ENCODE measurements at places on chromosomes 16 and 17.
A peak's percentile ranks its signal among the peaks of the same experiment; 100 is the strongest.

GRCh38 chr17:55067697-55068439 lies 99.3 kb downstream of the STXBP4 start:
- DNase-seq = no peak

DNA sequence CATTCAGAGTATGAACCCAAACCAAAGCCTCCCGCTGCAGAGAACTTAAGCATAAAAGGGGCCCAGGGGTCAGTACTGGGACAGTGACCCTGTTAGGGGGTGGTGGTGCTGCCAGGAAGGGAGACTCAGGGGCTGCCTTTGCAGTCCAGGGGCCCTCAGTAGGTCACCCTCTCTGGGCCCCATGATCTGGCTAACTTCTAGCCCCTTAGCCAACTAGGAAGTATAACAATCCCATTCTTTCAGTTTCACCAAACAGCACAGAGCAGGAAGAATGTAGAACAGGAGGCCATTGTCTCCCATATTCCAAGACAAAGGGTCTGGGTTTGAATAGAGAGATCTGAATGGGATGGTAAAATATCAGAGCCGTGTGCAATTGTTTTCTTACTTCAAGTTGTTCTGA lies 378.6 kb upstream of the C16orf82 start:
- no peak for DNase-seq

- DNase-seq = no peak
Measured at GRCh38 chr16:68512183-68512582, 26.9 kb upstream of the ZFP90 start.

DNA sequence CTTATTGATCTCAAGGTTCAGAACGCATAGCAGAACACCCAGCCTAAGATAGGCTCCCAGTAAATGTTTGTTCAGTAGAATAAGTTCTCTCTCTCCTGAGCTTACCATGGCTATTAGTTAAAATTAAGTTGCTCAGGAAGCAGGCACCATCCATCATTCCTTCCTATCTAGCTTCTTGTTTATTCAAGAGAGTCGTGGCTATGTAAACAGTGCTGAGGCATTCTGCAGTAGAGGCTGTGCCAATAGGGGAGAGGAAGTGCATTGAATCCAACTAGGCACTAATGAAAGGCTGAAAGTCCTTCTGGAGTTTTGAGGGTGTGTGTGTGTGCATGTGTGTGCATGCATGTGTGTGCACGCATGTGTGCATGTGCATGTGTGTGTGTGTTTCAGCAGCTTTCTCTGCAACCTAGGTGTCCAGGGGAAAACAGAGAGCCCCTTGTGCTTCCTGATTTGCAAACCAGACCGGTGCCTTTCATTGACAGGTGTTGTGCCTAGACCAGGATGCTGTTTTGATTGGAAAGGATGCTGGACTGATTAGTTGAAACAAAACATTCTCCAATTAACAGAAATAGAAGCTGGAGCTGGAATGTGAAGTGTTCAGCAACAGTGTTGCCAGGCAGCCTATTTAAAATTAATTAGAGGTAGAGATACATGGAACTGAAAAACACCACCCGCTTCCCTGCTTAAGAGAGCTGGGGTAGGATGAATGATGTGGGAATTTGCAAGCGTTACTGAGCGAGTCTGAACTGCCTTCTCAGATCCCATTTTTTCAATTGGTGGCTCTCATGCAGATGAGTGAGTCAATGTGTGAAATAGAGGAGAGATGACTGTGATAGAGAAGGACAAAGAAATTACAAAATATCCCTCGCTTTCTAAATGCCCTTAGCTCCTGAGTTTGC lies 103.3 kb upstream of the CLEC3A start:
- DNase-seq = no peak

DNA sequence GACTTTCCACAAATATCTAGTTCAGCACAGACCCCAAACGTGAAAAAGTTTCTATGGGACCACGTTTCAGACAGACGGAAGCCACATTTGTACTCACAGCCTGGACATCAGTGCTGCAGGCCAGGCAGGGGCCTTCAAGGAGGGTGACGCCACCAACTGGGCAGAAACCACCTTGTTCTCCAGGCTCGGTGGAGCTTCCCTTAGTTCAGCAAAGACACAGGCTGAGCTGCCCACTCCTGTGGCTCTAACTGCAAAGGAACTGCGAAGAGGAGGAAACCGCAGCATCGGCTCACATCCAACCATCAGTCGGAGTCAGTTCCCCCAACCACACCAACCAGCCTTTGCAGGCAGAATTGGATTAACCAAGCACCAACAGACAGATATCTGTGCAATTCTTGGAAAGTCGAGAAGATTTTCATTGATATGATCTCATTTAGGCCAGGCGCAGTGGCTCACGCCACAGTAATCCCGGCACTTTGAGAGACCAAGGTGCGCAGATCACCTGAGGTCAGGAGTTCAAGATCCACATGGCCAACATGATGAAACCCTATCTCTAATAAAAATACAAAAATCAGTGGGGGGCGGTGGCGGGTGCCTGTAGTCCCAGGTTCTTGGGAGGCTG lies 73.3 kb upstream of the CNEP1R1 start:
- no peak for DNase-seq

GRCh38 chr16:8885674-8886592 lies 3.8 kb downstream of the LITAFD start:
- DNase-seq = no peak

GRCh38 chr16:9362050-9362449 lies 270.6 kb downstream of the HAPSTR1 start:
- DNase-seq = no peak

- DNase-seq = peak; percentile 86
Measured at GRCh38 chr16:17194190-17194780, 276.5 kb downstream of the XYLT1 start.

DNA sequence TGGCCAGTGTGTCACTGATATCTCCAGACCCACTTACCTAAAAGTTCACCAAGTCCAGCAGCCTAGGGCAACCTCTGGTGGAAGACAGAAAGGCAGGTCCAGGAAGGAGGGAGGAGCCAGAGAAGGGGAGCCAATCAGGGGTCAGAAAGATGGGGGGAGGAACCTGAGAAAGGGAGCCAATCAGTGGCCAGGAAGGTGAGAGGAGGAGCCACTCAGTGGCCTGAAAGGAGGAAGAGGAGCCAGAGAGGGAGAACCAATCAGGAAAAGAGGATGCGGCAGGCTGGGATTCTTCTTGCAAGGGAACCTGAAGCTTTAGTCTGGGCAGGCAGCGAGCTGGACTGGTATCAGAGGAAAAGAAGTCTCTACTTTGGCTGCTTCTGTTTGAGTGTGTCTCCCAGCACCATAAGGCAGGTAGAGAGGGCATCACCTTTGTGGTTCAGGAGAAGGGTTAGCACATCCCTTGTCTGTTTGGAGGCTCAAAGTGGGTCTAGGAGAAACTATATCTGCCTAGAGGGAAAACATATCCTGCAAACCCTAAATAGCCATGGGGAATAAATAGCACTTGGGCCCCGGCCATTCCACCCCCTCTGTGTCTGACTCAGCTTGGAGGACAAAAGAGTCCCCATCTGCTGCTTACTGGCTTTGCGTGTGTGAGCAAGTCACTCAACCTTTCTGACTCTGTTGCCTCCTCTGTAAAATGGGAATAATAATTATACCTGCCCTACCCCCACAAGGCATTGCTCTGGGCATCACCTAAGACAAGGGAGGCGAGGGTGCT lies 43.4 kb upstream of the CRHR1 start:
- no peak for DNase-seq

DNA sequence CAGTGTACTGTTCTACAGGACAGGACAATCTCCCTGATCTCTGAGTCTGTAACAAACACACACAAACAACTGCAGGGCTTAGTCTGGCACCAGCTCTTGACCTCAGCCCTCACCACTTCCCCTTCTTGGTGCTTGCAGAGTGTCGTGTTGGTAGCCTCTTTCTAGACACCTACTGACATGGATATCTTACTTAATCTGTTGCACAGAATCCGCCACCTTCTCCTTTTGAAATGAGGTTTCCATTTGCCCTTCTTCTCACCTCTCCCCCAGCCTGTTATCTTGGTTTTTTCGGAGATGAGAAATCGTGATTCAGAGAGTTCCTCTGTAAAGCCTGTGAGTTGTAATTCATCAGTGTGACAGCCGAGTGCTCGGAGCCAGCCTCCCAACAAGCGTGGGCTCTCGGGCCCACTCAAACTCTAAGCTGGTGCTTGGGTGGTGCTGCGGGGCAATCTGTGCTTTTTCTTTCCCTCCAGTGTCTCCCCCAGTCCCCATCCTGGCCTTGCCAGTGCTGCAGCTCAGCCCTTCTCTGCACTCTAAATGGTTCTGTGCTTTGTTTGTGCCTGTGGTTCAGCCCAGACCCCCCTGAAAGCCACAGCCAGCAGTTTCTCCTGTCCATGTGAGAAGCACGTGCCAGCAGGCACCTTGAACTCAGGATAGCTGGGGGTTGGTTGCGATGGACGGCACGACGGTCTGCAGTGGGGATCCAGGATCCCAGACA lies 28.1 kb downstream of the KIAA0513 start:
- DNase-seq = peak; percentile 78

DNA sequence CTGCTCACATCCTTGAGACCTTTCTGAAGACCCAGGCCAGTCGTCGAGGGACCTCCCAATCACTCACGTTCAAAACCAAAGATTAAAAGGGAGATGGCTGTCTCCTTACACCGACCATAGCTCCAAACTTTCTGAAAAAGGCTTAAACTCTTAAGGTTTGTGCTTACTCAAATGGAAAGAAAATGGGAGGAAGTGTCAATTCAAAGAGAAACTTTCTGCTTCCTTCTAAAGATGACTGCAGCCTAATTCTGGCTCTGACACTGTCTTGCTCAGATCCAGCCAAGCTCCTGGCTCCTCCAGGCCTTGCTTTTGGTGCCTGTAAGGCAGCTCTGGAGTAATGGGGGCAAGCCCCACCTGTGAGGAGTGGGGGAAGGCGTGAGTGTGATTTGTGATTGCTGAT lies 54.9 kb upstream of the WSB1 start:
- DNase-seq = no peak

DNA sequence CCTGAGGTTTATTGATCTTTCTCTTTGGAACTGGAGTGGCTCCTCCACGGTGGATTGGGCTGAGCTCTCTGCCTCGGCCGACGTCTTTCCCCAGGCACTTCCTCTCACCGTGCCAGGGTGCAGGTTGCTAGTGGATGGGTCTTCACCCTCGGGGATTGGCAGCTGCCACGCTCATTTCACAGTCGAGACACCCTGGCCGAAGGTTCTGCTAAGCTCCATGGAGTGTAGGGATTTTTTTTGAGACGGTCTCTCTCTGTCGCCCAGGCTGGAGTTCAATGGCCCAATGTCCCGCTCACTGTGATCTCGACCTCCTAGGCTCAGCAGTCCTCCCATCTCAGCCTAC lies 280.8 kb downstream of the SEC14L1 start:
- DNase-seq = no peak

DNA sequence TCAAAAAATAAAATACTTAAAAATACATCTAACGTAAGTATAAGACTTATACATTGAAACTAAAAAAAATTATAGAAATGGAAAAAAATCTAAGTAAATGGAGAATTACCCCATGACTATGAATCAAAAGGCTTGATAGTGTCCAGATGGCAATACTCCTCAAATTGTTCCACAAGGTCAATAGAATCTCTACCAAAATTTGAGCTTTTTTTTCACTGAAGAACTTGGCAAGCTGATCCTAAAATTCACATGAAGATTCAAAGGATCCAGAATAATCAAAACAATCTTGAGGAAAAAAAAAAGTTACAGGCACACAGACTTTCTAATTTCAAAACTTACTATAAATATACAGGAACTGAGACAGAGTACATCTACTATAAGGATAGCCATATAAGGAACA lies 448.4 kb upstream of the CDH11 start:
- no peak for DNase-seq

DNA sequence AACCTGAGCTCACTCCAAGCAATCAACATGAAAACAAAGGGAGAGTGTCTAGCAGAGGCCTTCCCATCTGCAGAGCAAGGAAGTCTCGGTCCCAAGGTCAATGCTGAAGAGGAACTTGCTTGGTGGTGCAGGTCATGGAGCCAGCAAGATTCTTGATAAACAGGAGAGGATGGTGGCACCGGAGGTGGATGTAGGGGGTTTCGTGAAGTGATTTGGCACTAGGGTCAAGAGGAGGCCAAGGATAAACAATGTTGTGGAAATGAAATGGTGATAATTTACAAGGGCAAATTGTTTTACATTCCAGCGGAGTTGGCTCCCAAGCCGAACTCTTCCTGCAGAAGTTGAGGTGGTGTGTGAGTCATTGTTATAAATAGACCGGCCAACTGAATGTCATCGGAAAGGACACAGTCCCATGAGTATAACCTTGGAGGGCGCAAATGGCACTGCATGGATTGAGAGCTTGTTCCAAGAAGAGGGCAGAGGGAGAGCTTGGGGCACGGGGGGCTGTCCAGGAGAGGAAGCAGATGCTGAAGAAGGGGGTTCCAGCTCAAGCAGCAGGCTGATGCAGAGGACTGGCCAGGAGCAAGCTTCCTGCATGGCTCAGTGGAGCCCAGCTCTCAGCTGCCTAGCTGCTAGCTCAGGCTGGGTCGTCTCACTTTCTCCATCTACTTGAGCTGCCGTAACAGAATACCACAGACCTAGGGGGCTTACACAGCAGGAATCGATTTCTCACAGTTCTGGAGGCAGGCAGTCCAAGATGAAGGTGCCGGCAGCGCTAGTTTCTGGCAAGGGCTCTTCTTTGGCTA lies 136.6 kb downstream of the COPRS start:
- DNase-seq = no peak

GRCh38 chr16:21722771-21723455 lies 59.1 kb downstream of the OTOA start:
- no peak for DNase-seq

- no peak for DNase-seq
Measured at GRCh38 chr16:88323041-88323440, 59.7 kb upstream of the ZNF469 start.

- DNase-seq = no peak
Measured at GRCh38 chr17:2176499-2177169, 121.7 kb downstream of the HIC1 start.

DNA sequence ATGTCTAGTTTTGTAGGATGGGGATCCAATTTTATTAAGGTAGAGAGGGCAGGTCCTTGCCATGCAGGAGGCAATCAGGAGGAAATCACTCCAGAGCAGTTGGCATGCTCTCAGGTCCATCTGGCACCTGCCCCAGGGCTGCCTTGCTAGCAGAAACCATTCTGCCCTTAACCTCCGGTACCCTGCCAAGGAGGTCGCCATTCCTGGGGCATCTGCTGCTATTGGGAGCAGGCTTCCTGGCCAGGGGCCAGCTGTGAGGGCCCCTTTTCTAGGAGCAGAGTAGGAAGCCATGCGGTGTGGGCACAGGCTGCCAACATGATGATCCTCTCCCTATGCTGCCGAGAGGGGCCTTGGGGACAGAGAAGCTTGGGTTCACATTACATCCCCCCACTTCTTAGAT lies 47.6 kb upstream of the MGAT5B start:
- DNase-seq = no peak
